Neural crest cell (in vitro differentiated cells): ENCODE measurements at places on chromosomes 2 and 18. TPM values are rescaled to one million over a fixed set of nuclear protein-coding genes. Genes with fewer than 3 reads are reported as not detected.

DNA sequence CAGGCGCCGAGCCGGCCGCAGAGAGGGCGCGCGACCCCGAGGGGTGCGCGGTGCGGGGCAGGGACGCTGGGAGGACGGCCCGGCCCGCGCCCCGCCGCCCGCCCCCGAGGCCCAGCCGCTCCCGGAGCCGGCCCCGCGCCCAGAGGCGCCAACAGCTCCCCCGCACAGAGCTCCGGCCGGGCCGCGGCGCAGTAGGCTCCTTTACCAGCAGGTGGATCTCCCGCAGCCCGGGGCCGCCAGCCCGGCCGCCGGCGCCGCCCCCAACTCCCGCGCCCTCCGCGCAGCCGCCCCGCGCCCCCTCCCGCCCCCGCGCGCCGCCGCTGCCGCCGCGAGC lies 258 bp downstream of the MGAT4A start:
- H3K27ac ChIP-seq: no peak overlapping the region
- no peak overlapping the region for H3K4me3 ChIP-seq
- peaks cover 47% of the 10 kb centered on the region for H3K27me3 ChIP-seq
- peaks cover 20% of the 10 kb centered on the region for H3K4me1 ChIP-seq
- DNase-seq: peak; percentile 41

DNA sequence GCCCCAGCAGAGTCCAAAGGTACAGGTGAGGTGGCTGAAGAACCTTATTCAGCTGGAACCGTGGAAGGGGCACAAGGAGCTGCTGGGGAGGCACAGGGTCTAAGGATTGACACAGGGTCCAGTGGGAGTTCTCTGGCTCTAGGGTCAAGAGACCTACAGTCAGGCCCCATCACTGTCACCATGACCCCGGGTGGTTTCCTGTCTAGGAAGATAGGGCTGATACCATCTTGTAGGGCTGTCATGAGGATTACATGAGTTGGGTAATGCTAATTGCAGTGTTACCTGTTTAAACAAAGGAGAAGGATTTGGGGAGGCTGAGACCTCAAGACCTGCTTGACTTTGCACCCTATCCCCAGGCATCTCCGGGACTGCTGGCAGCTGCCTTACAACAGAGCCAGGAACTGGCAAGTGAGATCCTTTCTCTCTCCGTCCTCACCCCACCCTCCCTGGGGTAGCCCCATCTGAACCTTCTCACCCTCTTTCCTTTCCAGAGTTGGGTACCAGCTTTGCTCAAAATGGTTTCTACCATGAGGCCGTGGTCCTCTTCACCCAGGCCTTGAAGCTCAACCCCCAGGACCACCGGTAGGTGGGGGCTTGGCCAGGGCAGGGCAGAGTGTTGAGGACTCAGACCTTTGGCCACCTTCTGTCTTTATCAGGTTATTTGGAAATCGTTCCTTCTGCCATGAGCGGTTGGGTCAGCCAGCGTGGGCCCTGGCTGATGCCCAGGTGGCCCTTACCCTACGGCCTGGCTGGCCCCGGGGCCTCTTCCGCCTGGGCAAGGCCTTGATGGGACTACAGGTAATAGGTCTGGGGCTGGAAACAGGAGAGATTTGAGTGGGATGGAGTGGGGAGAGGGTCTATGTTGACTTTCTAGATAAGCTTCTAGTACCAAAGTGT lies 7.5 kb downstream of the LBX2 start:
- H3K36me3 ChIP-seq: peaks cover 15% of the 10 kb centered on the region
- H3K27ac ChIP-seq: no peak overlapping the region
- H3K4me3 ChIP-seq: no peak overlapping the region
- H3K4me1 ChIP-seq: no peaks in the 10 kb centered on the region
- peaks cover 24% of the 10 kb centered on the region for H3K27me3 ChIP-seq

DNA sequence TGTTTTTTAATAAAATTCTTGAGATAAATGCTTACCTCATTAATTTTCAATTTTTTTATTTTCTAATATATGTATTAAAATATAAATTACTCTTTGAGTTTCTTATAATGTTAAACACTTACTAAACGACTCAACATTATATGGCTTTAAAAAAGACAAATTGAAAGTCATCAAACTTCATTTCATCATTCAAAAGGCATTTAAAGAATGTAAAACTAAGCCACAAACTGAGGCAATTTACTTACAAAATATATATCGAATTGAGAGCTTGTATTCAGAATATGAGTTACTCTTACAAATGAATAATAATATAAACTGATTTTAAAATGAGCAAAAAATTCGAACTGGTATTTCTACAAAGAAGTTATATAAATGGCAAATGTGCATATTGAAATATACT lies 1262.2 kb upstream of the PIK3C3 start:
- no peak for DNase-seq
- no peak overlapping the region for H3K27ac ChIP-seq
- H3K36me3 ChIP-seq: peaks cover 6% of the 10 kb centered on the region
- no peak overlapping the region for H3K4me3 ChIP-seq

GRCh38 chr18:500632-501405 lies at the start of gene COLEC12:
COLEC12 (minus strand) TSS chr18:500701; CDS start chr18:500514, 187 bp downstream.
- no peak within 1 kb of the TSS for H3K27ac ChIP-seq
- peak; percentile 30 for DNase-seq
- H3K36me3 ChIP-seq: no peaks in the 10 kb centered on the region
- peaks cover 16% of the 10 kb centered on the region for H3K4me1 ChIP-seq

- no peak overlapping the region for H3K27ac ChIP-seq
- H3K4me3 ChIP-seq: no peak overlapping the region
- H3K4me1 ChIP-seq: peaks cover 17% of the 10 kb centered on the region
- H3K27me3 ChIP-seq: no peaks in the 10 kb centered on the region
- no peaks in the 10 kb centered on the region for H3K36me3 ChIP-seq
Observed at GRCh38 chr2:186445506-186445905, 40.6 kb upstream of the ZC3H15 start.

DNA sequence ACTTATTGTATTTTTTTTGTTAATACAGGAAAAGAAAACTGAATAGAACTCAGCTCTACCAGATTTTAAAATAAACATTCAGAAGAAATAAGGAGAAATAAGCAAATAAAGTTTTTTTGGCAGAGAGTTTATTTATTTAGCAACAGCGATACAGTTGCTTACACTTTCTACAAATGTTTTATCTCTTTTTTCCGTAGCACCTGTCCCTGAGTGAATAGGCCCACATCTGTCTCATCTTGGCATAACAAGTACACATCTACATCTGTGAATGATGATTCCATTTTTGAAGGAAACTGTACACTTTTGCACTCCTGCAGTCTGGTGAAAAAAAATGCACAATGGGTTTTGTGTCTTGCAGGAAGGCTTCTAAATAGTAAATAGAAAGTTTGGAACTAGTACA lies 783.6 kb upstream of the ZEB2 start:
- no peaks in the 10 kb centered on the region for H3K36me3 ChIP-seq
- H3K4me1 ChIP-seq: peaks cover 24% of the 10 kb centered on the region
- no peak overlapping the region for H3K4me3 ChIP-seq
- H3K27me3 ChIP-seq: no peaks in the 10 kb centered on the region

- no peak overlapping the region for H3K27ac ChIP-seq
- H3K27me3 ChIP-seq: no peaks in the 10 kb centered on the region
- H3K4me1 ChIP-seq: no peaks in the 10 kb centered on the region
- no peak for DNase-seq
- peaks cover 9% of the 10 kb centered on the region for H3K36me3 ChIP-seq
Observed at GRCh38 chr2:30157616-30158015, 10.8 kb downstream of the YPEL5 start.

- no peak overlapping the region for H3K27ac ChIP-seq
- no peaks in the 10 kb centered on the region for H3K27me3 ChIP-seq
- H3K36me3 ChIP-seq: peaks cover 25% of the 10 kb centered on the region
- no peak for DNase-seq
Observed at GRCh38 chr2:15449556-15450236, 111.4 kb downstream of the NBAS start.

DNA sequence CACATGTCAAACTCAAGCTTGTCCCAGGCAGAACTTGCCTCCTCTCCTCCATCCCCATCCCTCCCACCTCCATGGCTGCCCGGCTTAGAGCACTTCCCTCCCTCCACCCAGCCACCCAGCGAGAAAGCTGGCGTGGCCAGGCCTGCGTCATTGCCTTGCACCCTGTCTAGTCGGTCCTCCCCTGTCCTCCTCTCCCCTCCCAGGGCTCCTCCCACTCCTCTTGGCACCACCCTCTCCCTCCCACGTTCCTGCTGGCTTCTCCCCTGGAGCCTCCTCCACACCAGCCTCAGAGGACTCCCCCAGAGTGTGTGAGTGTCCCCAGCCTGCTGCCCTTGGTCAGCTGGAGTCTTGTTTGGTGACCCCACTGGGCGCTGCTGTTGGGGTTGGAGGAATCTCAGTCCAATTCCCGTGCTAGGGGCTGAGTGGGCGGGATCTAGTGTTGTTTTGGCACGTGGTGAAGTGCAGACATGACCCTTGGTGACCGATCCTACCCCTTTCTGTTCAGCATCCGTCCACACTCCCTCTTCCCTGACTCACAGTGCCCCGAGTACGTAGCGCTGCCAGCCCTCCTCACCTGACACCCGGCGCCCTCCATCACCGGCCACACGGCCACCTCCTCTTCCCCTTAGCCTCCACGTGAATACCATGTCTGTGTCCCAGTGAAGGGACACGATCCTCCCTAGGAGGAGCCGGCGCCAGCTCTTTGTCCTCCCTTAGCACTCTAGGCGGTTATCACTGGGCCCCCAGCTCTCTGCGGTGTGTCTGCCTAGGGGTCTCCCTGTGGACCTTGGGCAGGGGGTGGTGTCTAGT lies 41.4 kb downstream of the ATP6V1C2 start:
- peak overlapping the region; percentile 43 for H3K27ac ChIP-seq
- H3K4me1 ChIP-seq: peaks cover 9% of the 10 kb centered on the region
- no peaks in the 10 kb centered on the region for H3K27me3 ChIP-seq
- H3K4me3 ChIP-seq: no peak overlapping the region

DNA sequence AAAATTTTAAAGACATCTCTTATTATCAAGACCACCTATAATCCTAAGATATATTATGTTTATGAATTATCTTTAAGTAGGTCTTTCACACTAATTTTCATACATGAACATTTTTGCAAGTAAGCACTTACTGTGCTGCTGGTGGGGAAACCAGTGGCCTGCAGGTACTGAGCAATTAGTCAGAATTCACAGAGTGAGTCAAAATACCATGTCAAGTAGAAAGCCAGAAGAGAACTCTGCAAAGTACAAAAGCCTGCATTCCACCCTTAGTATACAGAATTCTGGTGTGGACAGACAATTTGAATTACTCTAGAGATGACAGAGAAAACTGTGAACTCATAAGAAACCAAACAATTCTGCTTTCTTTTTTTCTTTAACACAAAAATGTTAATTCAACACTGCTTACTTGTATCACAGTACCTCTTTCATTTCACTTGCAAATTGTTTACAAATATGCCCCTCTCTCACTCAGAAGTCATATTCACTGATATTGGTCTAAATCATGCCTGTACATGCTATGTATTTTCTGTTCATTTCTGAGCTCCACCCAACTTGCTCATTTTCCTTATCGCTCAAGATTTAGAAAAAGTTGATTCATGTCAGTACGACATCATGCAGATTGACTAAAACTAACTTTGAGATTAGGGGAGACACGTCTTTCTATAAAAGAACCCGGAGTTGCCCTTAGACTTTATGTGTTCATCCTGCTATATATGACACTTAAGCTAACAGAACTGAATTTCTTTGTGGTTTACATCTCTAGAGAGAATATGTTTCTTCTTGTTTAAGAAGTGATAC lies 182.9 kb downstream of the IKZF2 start:
- H3K4me3 ChIP-seq: no peak overlapping the region
- no peak for DNase-seq
- no peaks in the 10 kb centered on the region for H3K27me3 ChIP-seq
- no peaks in the 10 kb centered on the region for H3K4me1 ChIP-seq

GRCh38 chr2:237660381-237660900 lies 33.1 kb downstream of the LRRFIP1 start:
- H3K27me3 ChIP-seq: no peaks in the 10 kb centered on the region
- no peak for DNase-seq
- no peak overlapping the region for H3K27ac ChIP-seq
- H3K4me3 ChIP-seq: no peak overlapping the region

- H3K27me3 ChIP-seq: no peaks in the 10 kb centered on the region
- no peaks in the 10 kb centered on the region for H3K36me3 ChIP-seq
- peaks cover 42% of the 10 kb centered on the region for H3K4me1 ChIP-seq
Observed at GRCh38 chr2:150646746-150647145, 159.3 kb upstream of the RND3 start.

GRCh38 chr2:189440644-189440946 lies 679 bp upstream of the WDR75 start:
- H3K4me3 ChIP-seq: peak overlapping the region; percentile 100
- H3K4me1 ChIP-seq: peaks cover 13% of the 10 kb centered on the region
- peaks cover 21% of the 10 kb centered on the region for H3K27me3 ChIP-seq
- no peaks in the 10 kb centered on the region for H3K36me3 ChIP-seq
- DNase-seq: no peak
- H3K27ac ChIP-seq: peak overlapping the region; percentile 99

DNA sequence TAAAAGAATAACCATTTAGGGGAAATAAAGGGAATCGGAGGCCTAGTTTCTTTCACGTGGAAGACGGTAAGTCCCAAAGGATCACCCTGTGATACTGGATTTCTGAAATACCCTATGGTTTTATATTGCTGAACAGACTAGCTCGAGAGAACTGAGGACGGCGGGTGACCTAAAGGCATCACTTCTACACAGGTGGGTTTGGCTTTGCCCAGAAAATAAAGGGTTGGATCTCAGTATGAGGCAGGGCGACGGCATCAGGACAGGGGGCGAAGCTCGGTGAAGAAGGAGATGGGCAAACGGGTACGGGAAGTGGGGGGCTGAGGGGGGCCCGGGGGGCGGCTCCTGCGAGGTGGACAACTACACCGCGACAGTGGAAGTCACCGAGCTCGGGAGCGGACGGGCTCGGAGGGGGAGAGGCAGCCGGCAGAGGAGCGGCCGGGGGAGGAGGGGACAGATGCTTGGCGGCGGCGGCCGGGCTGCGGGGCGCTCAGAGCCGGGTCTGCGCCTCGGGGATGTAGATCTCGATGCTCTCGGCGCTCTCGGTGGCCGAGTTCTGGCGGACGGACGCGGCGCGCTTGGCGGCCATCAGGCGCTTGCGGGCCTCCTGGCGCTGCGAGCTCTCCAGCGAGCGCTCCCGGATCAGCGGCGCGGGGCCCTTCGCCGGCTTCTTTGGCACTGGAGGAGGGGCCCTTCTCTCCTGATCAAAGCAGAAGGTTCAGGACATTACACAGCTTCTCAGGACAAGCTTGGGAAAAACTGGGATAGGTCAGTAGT lies 48.9 kb downstream of the TGIF1 start:
- DNase-seq: peak; percentile 53
- peaks cover 20% of the 10 kb centered on the region for H3K4me1 ChIP-seq
- peaks cover 25% of the 10 kb centered on the region for H3K27me3 ChIP-seq

DNA sequence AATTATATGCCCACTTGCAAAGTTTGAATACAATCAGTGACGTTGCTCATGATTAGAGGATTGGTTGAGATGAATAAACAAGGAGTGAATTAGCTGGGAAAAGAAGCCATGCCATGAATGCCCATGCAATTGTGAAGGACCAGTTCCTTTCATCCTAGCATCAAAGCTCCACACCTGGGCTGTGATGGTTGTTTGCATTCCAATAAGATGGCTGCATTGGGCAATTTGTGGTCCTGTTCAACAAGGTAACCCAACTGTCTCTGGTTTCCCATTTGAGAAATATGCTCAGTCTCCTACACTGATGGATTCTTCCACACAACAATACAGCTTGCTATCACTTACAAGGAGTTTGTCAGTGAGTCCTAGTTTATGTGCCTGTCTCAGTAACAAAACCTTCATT lies 550.2 kb downstream of the STK39 start:
- DNase-seq: no peak
- H3K27me3 ChIP-seq: no peaks in the 10 kb centered on the region
- no peak overlapping the region for H3K4me3 ChIP-seq

- H3K4me1 ChIP-seq: no peaks in the 10 kb centered on the region
- no peak for DNase-seq
- no peak overlapping the region for H3K4me3 ChIP-seq
- no peaks in the 10 kb centered on the region for H3K27me3 ChIP-seq
- H3K36me3 ChIP-seq: peaks cover 10% of the 10 kb centered on the region
Observed at GRCh38 chr18:9944805-9945204, 31.0 kb downstream of the VAPA start.

The CLEC4F gene
- not detected in 2 replicates for total RNA-seq

The ABHD1 gene
- total RNA-seq: 0.47 and 0.82 TPM in 2 replicates

The CABYR gene
- total RNA-seq: 9.5 and 11.0 TPM in 2 replicates

The MGAT4A gene
- 11.5 and 12.2 TPM in 2 replicates for total RNA-seq

The ATP6V1B1 gene
- total RNA-seq: 4.3 and 4.6 TPM in 2 replicates

The TEX44 gene
- not detected in 2 replicates for total RNA-seq
